Large intestine (tissue), 12 donors: ENCODE measurements at places on chromosomes 16 and 17.
A peak's percentile ranks its signal among the peaks of the same experiment; 100 is the strongest.

DNA sequence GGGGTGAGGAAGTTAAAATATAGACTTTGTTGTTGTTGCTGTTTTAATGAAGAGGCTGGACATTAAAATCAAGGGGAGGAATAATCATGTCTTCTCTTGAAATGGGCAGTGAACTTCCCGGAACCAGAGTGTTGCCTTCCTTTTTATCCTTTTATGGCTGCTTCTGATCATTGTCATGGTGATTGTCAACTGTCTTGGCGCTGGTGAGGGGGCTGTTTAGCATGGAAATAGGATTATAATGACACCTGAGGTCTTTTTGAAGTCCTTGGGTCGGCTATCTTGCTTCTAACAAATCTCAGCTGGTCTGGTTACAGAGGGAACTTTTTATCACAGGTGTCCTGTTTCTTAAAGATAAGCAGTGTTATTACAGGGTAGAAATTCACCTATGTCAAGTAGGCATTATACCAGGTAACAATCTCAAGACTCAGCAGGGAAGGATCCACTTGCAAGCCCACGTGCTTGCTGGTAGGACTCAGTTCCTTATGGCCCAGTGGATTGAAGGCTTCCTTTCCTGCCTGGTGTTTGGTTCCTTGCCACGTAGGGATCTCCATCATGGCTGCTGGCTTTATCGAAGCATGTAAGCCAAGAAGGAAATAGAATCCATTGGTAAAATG is 349.3 kb downstream of the WWOX start:
- peak; percentile 16 for DNase-seq

GRCh38 chr16:76787394-76787793 is 403.6 kb upstream of the MON1B start:
- DNase-seq: no peak

DNA sequence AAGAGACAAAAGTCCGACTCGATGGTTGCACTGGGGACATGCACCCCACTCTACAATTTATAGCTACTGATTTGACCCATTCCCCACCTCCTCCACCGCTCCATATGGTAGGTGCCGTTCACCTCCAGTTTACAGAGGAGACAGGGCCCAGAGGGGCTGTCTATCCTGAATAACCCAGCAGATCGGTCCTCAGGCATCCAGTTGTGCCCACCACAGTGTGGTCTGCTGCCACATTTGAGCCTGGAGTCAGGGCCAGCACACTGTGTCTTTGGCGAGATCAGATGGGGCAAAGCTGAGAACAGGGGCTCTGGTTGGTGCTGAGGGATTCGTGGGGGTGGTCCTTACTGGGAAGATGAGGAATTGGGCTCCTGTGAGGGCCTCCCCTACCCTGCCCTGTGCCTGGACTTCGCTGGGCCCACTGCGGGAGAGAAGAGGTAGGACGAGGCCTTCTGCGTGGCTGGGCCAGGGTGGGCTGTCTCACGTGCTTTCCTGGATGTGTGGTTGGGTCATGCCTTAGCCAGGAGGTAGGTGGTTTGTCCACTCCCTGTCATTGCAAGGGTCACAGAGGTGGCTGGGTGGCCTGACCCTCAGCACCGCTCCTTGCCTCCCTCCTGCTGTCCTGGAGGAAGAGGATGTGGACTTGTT is 2.8 kb downstream of the ADCY7 start:
- no peak for DNase-seq

GRCh38 chr17:82241183-82241925 is 12.5 kb downstream of the SLC16A3 start:
- no peak for DNase-seq

DNA sequence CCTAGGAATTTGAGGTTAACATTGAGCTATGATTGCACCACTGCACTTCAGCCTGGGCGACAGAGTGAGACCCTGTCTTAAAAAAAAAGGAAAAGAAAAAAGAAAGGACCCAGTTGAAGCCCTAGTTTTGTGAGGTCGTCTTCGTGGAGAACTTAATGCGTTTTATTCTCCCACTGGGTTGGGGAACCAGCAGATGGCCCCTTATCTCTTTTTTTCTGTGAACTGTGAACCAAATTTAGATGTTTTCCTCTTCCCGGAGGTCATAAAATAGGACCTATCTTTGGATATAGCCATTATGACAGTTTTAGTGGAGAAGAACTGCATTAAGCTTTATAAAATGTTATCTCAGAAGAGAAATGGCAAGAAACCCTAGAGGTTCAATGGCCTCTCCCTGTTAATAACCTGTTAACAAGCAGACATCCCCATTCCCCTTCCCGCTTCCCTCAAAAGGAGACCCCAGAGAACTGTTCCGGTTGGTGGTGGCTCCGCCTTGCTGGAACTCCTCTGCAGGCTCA is 23.5 kb downstream of the KIAA0513 start:
- no peak for DNase-seq

GRCh38 chr17:61448042-61448441 is 4.2 kb upstream of the TBX4 start:
- no peak for DNase-seq
